ENCODE measurements at places on chromosomes 11 and 22.
A peak's percentile ranks its signal among the peaks of the same experiment; 100 is the strongest.

GRCh38 chr11:134751031-134751585 lies 339.1 kb upstream of the B3GAT1 start:
- no peak for DNase-seq

DNA sequence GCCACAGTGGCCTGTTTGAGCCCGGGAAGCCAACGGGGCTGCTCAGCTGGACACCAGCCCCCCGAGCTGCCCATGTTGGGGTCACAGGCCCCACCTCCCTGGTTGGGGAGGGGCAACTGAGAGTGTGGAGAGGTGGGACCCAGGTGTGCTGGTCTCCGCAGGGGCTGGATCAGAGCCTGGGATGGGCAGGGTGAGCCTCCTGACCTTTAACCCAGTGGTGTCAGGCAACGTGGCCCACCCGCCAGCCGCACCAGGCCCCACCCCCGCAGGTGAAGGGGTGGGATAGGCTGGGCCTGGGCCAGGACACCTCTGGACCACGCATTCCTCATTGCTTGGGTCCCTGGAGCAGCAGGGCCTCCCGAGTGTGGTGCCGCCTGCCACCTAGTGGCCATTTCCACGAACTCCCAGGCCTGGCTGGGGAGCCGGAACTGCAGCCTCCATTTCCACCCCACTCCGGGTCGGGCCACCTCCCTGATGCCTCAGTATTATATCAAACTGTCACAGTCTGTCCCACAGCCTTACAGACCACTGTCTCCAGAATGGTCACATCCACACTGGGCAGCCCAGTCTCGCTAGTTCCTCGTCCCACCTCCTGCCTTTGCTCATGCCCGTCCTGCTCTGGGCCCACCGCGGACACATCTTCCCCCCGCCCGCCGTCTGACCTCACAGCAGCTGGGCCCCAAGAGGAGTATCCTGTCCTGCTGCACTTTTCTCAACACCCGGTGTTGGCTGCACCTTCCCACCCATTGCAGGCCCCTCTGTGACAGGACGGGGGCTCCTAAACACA lies 13.3 kb upstream of the PPP6R3 start:
- DNase-seq, result no peak

- DNase-seq, result no peak
These were observed 102.1 kb downstream of the FCHSD2 start for GRCh38 chr11:73040046-73040445.

DNA sequence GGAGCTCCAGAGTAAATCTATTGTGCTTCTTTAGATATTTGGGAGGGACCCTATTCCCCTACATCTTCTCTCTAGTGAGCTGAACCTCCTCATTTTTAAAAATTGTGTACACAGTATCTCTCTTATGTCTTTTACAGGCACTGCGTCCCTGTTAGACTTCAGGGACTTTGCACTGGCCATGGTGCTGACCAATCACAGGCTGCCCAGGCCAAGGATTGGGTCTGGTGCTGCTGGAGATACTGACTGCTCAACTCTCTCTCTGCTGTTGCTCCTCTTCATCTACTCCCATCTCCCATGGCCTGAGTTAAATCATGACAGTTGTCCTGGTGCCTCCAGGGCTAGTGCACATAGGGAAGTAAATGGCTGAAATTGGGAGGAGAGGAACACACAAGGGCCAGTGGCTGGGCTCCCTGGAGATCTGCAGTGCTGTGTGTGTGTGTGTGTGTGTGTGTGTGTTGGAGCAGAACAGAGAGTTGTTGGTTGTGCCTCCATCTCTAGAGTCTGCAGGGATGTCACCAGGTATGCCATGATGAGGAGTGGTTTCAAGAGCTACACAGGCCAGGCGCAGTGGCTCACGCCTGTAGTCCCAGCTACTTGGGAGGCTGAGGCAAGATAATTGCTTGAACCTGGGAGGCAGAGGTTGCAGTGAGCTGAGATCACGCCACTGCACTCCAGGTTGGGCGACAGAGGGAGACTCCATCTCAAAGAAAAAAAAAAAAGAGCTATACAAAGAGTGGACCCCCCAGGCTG lies 155.3 kb downstream of the ST3GAL4 start:
- DNase-seq, result no peak

GRCh38 chr11:10659339-10660216 lies 34.0 kb downstream of the IRAG1 start:
- DNase-seq, result peak; percentile 80

DNA sequence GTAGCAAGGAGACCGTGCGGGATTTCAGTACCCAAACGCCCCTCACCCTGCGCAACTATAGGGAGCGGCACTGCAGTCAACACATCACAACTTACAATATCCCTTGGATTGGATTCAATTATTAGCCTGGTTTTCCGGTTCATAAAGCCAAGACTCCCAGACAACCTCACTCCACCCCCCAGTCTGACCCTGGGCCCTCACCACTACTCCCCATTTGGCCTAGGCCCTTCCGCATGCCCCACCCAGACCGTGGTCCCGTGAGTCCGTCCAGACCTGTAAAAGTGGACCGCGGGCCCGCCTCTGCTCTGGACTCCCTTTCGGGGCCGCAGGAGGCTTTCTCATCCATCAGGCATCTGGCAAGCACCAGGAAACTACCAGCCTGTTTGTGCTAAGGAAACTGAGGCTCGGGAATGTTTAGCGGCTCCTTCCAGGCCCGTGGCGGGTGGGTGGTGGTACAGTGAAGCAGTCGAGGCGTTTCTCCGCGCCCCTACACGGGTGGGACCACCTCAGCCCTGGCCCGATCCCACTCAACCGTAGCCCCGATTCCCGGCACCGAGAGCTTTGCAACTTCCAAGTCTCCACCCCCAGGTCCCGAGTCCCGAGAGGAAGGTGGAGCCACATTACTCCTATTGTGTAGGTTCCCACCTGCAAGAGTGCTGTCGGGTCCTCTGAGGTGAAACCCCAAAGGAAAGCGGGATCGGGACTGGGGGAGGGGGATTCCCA lies 679 bp upstream of the DPP3 start:
- DNase-seq, result peak; percentile 26

DNA sequence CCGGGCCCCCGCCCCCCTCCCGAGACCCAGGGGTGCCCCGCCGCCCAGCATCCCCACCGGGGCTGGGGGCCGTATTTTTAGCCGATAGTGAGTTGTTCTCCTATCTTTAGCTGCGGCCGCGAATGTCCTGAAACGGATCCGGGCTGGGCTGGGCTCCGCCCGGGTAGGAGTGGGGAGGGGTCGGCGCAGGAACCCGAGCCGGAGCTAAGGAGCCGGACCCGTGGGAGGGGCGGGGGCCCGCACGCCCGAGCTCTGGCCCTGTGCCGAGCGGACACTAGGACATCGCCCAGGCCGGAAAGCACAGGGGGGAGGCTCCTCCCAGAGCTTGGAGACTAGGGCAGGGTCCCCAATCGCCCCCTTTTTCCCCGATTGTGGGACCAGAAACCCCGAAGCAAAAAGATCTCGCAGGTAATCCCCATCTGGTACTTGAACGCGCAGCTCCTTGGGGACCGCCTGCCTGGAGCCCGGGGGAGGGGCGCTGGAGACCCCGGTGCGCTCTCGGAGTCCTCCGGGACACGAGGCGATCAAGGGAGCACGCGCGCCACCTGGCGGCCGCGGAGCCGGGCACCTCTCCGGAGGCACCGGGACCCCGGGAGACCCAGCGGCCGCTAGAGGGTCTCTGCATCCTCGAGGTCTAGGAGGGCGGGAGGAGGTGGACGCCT lies 669 bp downstream of the CDC42EP2 start:
- no peak for DNase-seq

- DNase-seq, result no peak
These were observed 23.7 kb downstream of the PDHX start for GRCh38 chr11:34940026-34940677.

GRCh38 chr22:26673486-26673885 lies 16.1 kb downstream of the MIAT start:
- DNase-seq, result no peak

DNA sequence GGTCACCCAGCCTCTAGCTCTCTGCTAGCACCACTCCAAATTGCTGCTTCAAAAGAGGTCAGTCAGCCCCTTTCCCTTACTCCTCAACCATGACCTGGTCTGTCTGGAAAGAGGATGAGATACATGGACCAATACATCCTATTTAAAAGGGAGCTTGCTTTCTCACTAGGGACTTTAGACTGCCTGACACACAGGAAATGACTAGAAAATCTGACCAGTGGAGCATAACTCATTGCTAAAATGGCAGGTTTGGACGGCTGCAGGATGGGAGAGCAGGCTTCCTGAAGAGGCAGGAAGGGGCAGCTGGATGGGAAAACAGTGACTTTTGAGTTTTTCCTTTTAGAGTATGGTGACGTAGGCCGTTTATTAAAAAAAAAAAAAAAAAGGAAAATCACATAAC lies 25.3 kb downstream of the STIM1 start:
- no peak for DNase-seq

DNA sequence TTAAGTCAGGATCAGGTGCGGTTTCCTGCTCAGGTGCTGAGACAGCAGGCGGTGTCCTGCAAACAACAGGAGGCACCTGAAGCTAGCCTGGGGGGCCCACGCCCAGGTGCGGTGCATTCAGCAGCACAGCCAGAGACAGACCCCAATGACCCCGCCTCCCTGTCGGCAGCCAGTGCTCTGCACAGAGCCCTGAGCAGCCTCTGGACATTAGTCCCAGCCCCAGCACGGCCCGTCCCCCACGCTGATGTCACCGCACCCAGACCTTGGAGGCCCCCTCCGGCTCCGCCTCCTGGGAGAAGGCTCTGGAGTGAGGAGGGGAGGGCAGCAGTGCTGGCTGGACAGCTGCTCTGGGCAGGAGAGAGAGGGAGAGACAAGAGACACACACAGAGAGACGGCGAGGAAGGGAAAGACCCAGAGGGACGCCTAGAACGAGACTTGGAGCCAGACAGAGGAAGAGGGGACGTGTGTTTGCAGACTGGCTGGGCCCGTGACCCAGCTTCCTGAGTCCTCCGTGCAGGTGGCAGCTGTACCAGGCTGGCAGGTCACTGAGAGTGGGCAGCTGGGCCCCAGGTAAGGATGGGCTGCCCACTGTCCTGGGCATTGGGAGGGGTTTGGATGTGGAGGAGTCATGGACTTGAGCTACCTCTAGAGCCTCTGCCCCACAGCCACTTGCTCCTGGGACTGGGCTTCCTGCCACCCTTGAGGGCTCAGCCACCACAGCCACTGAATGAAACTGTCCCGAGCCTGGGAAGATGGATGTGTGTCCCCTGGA lies at the start of gene MYO7A:
Gene MYO7A (plus strand): TSS at position 327 of the 772 bp plus-strand sequence. CDS start 2,389 bp downstream, outside the sequence.
- DNase-seq, result peak; percentile 29

- DNase-seq, result no peak
These were observed 31.8 kb downstream of the PRDM11 start for GRCh38 chr11:45178223-45178622.

Measured in kidney epithelial cell (primary cell).